HAP-1 (cell line): ENCODE measurements at places on chromosomes 16 and 17.

- DNase-seq = no peak
Measured at GRCh38 chr17:50171371-50172071, 5.7 kb downstream of the SGCA start.

- no peak for DNase-seq
Measured at GRCh38 chr16:76941113-76941512, 249.9 kb upstream of the MON1B start.

GRCh38 chr16:2498531-2499253, 15.1 kb upstream of the ATP6V0C start:
- no peak for DNase-seq

GRCh38 chr17:30950189-30950588, 20.6 kb upstream of the RNF135 start:
- no peak for DNase-seq

DNA sequence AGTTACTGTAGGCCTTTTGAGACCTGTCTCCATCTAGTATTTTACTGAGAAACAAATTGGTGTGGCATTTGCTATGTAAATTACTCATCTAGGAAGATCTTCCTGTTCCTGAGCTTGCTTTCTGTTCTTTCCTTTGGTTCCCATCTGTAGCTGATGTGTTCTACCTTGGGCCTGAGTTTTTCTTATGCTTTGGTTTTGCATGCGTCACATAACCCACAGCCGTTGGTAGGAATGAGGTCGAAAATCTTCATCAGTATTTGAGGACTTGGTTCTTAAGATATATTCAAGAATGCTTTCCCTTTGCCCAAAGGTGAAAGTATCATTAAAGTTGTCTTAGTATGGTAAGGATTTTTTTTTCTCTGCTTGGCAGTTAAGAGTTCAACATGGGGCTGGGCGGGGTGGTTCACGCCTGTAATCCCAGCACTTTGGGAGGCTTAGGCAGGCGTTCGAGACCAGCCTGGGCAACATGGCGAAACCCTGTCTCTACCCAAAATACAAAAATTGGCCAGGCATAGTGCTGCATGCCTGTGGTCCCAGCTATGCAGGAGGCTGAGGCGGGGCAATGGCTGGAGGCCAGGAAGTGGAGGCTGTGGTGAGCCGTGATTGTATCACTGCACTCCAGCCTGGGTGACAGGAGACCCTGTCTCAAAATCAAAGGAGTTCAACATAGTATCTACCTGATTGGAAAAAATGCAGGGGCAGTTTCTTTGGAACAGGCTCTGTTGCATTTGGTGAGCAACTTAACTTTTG, 28.8 kb downstream of the IST1 start:
- no peak for DNase-seq

DNA sequence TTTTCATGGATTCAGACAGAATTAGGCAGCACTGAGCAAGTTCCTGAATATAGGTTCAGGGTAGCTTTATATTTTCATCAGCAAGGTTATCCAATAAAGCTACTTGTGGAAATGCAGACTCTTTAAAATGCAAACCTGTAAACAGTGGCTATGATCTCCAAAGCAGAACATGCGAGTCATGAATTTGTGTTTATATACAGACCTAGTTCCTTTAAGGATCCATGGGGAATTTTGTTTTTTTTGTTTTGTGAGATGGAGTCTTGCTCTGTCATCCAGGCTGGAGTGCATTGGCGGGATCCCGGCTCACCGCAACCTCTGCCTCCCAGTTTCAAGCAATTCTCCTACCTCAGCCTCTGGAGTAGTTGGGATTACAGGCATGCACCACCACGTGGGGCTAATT, 14.8 kb downstream of the CLEC16A start:
- DNase-seq = no peak

GRCh38 chr17:73947966-73948355, 255.5 kb upstream of the RPL38 start:
- no peak for DNase-seq

GRCh38 chr16:80459331-80459777, 81.4 kb upstream of the DYNLRB2 start:
- no peak for DNase-seq

- no peak for DNase-seq
Measured at GRCh38 chr17:5194346-5194745, 2.7 kb upstream of the ZNF594 start.

DNA sequence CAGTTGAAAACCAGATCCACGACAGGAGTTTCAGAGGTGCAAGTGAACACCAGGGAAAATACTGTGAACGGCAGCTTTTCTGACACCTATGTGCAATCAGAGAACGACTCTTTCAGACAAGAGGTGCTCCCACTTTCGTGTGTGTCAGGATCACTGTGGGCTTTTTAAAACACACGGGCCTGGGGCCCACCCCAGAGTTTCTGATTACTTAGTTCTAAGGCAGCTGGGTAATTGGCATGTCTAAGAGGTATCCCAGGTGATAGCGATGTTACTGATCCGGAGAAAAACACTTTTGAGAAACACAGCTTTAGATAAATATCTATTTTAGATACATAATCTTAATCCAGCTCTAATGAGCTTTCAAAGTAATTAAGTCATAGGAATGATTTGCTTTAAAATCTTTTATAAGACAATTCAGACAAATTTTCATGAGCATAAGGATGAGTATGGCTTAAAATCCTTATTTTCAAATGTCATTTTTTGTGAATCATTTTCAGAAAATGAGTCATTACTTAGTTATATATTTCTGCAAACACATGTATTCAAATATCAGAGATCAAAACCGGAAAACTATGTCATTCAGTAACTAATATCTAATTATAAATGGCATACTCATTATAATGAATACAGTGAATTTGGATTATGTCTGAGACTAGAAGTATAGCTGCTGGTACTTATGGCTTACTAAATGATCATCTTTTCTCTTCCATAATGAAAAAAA, 217.9 kb upstream of the PSMD7 start:
- DNase-seq = no peak

- peak; percentile 11 for DNase-seq
Measured at GRCh38 chr16:21001262-21001661, 100.7 kb downstream of the LYRM1 start.

- no peak for DNase-seq
Measured at GRCh38 chr17:395179-395578, 42.6 kb upstream of the RPH3AL start.

DNA sequence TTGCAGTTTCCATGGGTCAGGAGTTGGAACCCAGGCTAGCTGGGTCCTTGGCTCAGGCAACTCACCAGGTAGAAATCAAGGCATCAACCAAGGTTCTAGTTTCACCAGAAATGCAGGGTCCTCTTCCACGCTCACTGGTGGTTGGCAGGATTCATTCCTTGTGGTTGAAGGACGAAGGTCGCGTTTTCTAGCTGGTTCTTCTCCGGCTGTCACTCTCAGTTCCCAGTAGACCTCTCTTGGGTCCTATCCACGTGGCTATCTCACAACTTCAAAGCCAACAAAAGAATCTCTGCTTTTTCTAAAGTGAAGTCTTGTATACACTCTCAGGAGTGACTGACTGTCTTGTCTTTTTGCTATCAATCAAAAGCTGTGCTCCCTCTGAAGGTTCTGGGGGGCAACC, 146.3 kb upstream of the NOL11 start:
- no peak for DNase-seq

DNA sequence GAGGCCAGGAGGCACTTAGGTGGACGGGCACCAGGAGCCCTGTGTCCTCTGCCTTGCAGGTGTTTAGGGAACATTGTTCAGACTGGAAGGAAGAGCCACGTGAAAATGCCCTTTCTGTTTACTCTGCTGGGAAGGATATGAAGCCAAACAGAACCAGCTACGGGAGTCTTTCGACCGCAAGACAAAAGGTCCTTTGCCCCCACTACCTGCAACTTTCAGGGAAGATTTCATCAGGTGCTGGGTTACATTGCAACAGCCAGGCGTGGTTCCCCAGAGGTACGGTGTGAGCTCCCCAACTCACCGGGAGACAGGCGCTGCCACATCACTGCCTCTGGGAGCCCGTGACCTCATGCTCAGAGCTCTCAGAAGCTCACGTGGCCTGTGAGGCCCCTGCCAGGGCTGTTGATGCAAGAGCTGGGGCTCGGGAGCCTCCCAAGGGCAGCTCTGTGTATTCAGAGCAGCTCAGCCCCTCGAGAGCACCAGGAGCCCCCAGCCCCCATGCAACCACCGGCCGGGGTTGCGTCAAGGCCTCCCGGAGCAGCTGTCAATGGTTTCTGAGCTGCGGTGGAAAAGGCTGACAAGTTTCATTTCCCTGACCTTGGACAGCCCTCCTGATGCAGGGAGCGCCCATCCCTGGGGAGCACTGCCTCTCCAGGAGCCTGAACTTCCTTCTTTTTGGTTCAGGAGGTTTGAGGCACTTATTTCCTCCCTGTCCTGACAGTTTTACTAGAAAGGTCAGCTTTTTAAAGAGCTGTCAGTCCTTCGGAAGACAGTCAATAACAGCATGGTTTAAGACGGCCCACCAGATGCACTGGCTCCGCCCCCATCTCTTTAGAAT, 42.1 kb downstream of the TBC1D16 start:
- no peak for DNase-seq

GRCh38 chr17:79007504-79008381, 1.8 kb downstream of the CANT1 start:
- no peak for DNase-seq

DNA sequence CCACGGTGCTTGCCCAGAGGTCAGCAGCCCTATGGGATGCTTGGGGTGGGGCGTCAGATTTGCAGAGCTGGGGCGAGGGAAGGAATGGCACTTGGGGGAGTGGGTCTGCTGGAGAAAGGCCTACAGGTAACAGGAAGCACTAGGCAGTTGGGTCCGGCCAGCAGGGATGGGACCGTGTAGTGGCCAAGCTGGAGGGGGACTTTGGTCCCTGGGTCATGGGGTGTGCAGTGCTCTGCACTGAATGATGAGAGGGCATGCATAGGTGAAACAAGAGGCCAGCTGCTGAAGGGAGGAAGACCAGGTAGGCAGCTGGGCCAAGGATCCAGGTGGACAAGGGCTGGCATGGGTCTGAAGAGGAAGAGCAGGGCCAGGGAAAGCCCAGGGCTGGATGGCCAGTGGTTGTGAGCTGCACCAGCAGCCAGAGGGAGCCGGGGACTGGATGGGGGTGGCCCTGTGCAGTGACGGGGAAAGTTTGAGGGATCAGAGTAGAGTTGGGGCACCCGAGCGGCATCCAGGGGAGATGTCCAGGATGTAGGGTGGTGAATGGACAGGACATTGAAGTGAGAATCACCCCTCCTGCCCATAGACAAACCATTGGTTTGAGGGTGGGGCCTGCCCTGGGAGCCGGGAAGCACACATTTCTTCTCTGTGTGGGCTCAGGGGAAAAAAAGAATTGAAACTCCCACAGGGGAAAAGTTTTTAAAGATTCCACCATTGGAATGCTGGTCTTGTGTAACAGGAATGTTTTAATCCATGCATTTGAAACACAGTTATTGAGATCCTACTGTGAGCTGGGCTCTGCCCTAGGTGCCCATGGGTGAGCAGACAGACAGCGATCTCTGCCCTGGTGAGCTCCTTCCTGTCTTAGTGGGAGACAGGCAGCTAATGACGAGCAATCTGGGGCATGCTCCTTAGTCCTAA, 25.1 kb downstream of the RAI1 start:
- no peak for DNase-seq

- no peak for DNase-seq
Measured at GRCh38 chr17:57655553-57655952, 89.5 kb downstream of the CCDC182 start.

DNA sequence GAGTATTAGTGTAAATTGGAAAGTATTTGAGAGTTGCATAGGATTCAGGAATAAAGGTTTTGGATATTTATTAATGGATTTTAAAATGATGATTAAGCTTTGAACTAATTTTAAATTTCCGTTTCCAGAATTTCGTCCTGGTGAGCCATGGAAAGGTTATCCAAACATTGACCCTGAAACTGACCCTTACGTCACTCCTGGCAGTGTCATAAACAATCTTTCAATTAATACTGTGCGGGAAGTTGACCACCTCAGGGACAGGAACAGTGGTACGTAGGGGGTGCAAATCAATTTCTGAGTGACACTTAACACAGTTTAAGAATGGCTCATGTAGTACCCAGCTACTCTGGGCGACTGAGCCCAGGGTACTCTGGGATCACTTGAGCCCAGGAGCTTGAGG, 29.1 kb upstream of the SLC5A11 start:
- DNase-seq = no peak

- no peak for DNase-seq
Measured at GRCh38 chr17:69809331-69809730, 265.7 kb upstream of the KCNJ16 start.

DNA sequence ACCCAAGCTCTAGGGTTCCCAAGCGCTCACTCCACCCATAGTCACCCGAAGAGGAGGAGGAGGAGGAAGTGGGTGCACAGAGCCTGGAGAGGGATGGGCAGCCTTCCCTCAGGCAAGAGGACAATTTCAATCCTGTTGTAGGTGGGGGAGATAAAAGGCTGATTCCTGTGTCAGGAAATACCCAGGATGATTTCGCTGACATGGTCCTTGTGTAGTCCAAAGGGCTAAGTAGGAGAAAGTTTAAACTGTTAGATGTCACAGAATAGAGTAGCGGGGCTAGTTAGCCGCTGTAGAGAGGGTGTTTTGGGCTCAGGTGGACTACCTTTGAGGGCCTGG, 1.3 kb upstream of the EXOC7 start:
- no peak for DNase-seq

GRCh38 chr17:28940142-28940541, 11.2 kb downstream of the PHF12 start:
- DNase-seq = no peak

DNA sequence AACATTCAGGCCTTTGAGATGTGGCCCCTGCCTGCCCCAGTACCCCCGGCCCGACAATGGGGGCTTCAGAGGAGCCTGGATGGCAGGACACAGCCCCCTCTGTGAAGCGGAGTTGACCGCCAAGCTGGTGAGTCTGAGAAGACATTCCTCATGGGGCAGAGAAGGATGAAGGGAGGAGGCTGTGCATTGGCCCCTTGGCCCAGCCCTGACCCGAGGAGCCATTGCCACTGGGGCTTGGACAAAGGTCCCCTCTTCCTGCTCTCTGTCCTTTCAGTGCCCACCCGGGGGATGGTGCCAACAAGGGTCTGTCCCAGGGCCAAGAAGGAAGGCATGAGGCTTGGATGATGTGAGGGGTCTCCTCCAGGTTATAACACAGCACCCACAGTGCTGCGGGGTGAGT, 30.9 kb upstream of the PHB1 start:
- no peak for DNase-seq

DNA sequence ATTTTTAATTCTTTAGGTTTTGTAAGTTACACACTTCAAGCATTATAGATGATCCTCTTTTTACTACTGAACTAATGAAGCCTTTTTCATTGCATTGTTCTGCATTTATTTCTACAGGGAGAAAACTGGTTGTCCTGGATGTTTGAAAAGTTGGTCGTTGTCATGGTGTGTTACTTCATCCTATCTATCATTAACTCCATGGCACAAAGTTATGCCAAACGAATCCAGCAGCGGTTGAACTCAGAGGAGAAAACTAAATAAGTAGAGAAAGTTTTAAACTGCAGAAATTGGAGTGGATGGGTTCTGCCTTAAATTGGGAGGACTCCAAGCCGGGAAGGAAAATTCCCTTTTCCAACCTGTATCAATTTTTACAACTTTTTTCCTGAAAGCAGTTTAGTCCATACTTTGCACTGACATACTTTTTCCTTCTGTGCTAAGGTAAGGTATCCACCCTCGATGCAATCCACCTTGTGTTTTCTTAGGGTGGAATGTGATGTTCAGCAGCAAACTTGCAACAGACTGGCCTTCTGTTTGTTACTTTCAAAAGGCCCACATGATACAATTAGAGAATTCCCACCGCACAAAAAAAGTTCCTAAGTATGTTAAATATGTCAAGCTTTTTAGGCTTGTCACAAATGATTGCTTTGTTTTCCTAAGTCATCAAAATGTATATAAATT, 53.0 kb downstream of the TUBD1 start:
- DNase-seq = no peak
